ENCODE measurements at places on chromosomes 11 and 22.
A peak's percentile ranks its signal among the peaks of the same experiment; 100 is the strongest.

DNA sequence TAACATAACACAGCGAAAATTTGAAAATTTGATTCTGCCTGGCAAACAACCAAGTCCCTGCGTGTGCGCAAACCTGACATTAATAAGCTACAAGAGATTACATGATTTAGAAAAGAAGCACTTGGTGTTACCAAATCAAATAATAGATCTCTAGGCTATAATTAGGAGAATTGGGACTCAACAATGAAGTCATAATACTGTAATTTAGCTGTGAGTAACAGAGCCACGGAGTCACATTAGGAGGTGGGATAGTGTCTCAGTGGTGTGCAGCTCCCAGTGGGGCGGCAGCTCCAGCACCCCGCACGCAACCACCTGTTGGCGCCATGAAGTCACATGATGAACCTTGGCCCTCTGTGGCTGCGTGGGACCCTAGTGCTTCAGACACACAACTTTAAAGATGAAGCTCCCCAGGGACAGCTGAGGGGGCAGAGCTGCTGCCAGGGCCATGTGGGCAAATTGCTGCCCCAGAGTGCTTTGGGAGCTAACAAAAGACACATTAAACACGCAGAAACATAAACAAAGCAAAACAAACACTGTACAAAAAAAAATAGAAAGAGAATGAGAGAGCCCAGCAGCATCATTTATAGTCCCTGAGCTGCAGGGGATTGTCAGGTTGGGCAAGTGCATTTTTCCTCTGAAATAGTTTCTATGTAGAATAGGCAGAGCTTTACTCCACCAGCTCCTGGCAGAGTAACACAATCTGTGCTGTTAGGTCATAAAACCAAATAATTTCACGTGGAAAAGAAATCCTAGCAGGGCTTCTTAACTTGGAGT lies 605.6 kb downstream of the SOX6 start:
- DNase-seq, result no peak

- no peak for DNase-seq
These were observed 10.7 kb downstream of the PRG3 start for GRCh38 chr11:57370251-57370650.

DNA sequence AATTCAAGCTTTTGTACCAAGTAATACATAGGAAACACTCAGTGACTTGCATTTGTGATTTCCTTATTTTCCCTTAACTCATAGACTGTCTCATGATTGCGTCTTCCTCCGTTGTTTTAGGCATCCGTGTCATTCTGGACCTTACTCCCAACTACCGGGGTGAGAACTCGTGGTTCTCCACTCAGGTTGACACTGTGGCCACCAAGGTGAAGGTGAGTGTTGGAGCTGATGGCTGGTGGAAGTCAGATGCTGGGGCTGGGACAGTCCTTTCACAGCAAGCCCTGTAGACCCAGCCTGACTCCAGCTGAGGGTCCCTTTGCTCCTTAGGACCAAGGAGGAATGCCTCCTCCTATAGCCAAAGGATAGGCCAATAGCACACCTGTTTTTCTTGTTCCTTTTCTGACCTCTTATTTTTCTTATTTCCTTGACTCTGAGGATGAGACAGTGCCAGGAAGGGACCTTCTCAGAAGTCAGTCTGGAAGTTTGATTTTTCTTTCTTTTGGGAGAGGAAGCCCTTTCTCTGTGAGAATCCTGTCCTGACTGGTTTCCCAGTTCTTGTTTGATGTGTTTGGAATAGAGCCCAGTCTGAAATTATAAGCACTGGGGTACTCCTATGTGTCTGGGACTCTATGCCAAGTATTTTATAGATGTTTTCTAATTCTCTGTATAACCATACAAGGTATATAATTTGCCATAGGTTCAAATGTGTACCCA lies 2.2 kb downstream of the SLC3A2 start:
- DNase-seq, result no peak

GRCh38 chr11:103541186-103541795 lies 432.1 kb downstream of the DYNC2H1 start:
- peak; percentile 1 for DNase-seq

DNA sequence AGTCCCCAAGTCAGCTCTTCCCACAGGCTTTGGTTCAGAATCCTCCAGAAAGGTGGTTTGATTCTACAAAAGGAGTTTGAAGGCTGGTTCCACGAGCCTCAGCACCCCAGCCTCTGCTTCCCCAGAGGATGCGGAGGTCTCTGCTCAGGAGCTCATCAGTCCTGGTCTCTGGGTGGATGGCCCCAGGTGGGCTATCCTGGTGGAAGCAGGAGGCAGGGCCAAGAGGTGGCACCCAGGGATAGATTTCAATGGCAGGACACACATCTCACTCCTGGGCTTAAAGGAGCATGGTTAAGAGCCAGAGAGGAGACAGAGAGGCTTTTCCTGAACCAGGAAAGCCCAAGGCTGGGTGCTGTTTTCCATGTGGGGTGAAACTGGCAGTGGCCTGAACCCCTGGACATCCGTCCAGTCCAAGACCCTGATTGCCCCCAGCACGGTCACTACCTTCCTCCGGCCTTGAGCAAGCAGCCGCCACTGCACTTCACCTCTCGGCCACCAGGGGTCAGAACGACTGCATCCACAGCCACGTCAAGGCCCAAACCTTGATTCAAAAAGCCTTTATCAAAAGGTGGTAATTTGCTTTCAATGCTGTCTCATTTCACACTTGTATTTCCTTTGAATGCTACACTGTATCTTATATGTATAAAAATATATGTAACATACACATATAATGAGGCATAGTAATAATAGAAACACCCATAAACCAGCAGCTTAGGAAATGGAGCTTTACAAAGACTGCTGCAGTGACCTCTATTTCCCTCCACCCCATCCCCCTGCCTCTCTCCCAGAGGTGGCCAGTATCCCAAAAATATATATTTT lies 19.3 kb upstream of the FXYD2 start:
- DNase-seq, result peak; percentile 34

GRCh38 chr11:12835286-12835685 lies 161.1 kb downstream of the TEAD1 start:
- DNase-seq, result no peak

- DNase-seq, result no peak
These were observed 50.1 kb downstream of the ACER3 start for GRCh38 chr11:76910620-76911414.

DNA sequence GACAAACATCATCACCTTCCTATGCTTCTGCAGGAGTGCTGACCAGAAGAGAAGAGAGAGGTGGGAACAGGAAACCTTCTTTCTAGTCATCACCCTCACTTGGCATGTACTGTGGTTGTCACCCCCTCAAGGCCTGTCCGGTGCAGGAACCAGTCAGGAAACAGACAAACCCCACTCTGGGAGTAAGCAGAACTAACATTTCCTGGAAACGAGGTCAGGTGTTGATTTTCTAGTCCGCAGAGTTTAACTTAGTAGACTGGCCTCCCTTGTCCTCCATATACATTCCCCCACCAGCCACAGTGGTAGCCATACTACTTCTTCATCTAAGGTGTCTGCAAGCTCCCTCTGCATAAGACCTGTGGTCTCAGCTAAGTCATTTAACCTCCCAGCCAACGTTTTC lies 80.7 kb upstream of the NCAM1 start:
- DNase-seq, result peak; percentile 52

DNA sequence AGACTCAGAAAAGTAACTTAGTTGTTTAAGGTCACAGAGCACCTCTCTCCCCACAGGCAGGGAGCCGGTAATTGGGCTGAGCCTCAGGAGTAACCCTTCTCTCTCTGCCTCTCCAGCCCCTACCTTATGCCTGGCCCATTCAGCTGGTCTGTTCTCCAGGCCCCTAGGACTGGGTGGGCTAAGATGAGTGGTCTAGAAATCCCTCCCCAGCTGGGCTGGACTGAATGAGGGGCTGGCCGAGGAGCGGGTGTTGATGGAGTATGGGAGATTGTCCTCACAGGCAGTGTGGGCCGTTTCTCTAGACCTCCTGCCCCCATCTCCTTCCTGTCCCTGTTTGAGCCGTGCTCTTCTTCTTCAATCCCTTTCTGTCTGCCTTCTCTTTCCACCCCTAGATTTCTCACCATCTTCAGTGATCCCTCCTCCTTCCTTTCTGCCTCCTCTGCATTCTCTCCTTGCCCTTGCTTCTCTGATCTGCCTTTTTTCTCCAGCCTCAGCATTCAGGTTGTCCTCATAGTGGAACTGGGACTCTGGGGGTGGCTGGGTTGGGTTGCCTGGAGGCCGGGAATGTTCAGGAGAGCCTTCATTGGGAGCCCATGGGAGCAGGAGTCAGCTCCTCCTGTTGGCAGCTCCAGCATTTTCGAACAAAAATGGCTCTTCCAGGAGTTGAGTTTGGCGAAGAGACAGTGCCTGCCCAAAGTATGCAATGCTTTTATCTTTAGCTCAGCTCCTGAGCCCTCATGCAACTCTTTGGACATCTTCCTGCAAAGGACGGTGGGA lies 7.6 kb downstream of the ST3GAL4 start:
- no peak for DNase-seq

- no peak for DNase-seq
These were observed 28.8 kb downstream of the ACER3 start for GRCh38 chr11:76889411-76889975.

DNA sequence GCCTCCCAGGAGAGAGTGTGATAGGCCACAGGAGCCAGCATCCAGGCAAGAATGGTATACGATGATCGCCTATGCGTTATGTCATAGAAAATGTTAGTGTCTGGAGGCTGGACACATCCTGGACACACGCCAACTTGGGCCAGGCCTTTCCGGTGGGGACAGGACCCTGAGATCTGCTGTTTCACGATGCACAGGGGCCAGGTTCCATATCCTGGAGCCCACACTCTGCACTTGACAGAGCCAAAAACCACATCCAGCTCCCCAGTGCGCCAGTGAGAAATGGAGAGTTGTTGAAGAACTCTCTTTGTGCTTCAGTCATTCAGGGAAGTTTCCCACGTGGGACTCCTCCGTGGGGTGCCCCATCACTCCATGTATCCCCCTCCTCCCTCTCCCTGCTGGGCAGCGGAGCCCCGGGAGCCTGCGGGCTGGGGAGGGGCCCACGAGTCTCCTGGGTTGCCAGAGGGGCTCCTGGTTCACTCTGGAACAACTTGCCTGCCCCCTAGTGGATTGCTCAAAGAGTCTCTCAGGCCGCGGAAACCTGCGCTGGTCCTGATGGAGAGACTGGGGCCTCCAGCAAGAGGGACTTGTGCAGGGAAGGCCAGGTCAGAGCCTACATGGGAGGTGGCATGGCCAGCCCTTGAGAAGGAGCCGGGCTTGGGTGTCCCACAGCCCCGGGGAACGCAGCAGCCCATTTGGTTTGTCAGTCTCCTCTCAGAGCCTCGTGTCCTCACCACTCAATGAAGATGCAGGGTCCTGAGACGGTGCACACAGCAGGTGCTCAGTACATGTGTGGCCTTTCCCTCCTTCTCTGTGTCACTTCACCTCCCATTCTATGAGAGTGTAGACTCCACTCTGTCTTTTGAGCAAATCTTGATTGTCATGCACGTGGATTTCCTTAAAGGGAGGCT lies 10.2 kb upstream of the LRRC32 start:
- DNase-seq, result peak; percentile 78

GRCh38 chr11:65136515-65137096 lies 2.3 kb upstream of the SYVN1 start:
- DNase-seq, result no peak

DNA sequence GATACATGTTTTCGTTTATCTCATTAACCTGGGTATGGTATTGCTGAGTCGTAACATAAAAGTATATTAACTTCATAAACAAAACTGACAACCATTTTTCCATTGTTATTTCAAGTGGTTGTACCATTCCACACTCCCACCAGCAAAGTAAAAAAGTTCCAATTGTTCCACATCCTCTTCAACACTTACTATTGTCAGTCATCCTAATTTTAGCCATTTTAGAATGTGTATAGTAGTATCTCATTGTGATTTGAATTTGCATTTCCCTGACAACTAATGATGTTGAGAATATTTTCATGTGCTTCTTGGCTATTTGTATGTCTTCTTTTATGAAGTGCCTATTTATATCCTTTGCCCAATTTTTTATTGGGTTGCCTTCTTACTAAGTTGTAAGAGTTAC lies 10.5 kb upstream of the CD3E start:
- DNase-seq, result no peak

GRCh38 chr11:126146454-126147192 lies 64.8 kb downstream of the RPUSD4 start:
- DNase-seq, result no peak

DNA sequence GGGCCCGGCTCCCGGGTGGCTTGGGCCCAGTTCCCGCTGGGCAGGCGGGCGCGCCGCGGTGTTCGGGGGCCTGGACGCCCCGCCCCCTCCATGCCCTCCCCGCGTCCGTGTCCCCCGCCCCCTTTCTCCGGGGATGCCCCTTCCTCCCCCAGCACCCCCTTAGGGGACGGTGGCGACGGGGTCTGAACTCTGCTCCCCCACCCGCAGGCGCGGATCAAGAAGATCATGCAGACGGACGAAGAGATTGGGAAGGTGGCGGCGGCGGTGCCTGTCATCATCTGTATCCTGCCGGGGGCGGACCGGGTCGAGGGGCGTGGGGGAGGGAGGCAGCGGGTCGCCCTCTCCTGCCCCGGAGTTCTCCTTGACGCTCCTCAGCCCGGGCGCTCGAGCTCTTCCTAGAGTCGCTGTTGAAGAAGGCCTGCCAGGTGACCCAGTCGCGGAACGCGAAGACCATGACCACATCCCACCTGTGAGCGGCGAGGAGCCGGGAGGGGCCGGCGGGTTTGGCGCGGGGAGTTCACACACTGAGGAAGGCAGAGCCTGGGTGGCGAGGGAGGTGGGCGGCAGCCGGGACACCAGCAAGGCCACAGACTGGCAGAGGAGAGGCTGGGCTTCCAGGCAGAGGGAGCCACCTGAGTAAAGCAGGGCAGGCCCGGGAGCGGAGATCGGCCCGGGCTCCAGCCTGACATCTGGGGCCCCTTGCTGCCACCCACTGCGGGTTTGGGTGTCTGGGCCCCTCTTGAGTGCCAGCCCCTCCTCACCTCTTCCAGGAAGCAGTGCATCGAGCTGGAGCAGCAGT lies 546 bp downstream of the DRAP1 start:
- peak; percentile 27 for DNase-seq
